ENCODE measurements at places on chromosomes 13 and 19. TPM values are rescaled to one million over a fixed set of nuclear protein-coding genes. Genes with fewer than 3 reads are reported as not detected.

GRCh38 chr13:35179494-35179893 lies 237.4 kb downstream of the NBEA start:
- no peak overlapping the region for H3K4me3 ChIP-seq
- H3K27me3 ChIP-seq, result no peaks in the 10 kb centered on the region
- DNase-seq, result no peak
- no peaks in the 10 kb centered on the region for H3K36me3 ChIP-seq

GRCh38 chr13:73228546-73228945 lies 169.7 kb downstream of the KLF5 start:
- no peaks in the 10 kb centered on the region for H3K36me3 ChIP-seq
- no peaks in the 10 kb centered on the region for H3K27me3 ChIP-seq
- H3K27ac ChIP-seq, result no peak overlapping the region
- H3K4me1 ChIP-seq, result no peaks in the 10 kb centered on the region
- H3K4me3 ChIP-seq, result no peak overlapping the region

- DNase-seq, result no peak
- H3K4me1 ChIP-seq, result no peaks in the 10 kb centered on the region
- no peaks in the 10 kb centered on the region for H3K36me3 ChIP-seq
- no peak overlapping the region for H3K4me3 ChIP-seq
These were observed 312.8 kb upstream of the GPC6 start for GRCh38 chr13:92913840-92914239.

- DNase-seq, result no peak
- H3K27me3 ChIP-seq, result peaks cover 5% of the 10 kb centered on the region
- H3K4me3 ChIP-seq, result no peak overlapping the region
- H3K27ac ChIP-seq, result no peak overlapping the region
These were observed 66.1 kb upstream of the ANKRD10 start for GRCh38 chr13:110980921-110981320.

GRCh38 chr19:56144376-56144775 lies 3.3 kb downstream of the ZNF444 start:
- H3K27ac ChIP-seq, result no peak overlapping the region
- no peak overlapping the region for H3K4me3 ChIP-seq
- H3K27me3 ChIP-seq, result no peaks in the 10 kb centered on the region
- no peak for DNase-seq
- peaks cover 23% of the 10 kb centered on the region for H3K4me1 ChIP-seq

DNA sequence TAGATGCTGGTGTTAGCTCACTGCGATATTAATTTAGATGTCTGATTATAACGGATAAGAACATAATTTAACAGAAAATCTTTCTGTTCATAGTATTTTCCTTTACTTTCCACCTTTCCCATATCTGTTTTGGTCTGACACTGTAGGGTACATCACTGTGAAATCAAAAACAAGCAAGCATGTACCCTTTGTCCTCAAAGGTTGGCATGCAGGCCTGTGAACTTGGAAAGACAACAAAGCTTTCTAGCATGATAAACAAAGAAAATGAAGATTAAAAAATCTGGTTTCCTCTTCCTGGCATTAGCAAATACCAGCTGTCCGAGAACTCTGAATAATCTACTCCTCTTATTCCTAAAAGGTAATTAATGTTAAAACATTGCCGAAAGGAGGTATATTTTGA lies 31.6 kb downstream of the THSD1 start:
- H3K4me1 ChIP-seq, result no peaks in the 10 kb centered on the region
- no peak overlapping the region for H3K4me3 ChIP-seq
- no peaks in the 10 kb centered on the region for H3K27me3 ChIP-seq
- H3K36me3 ChIP-seq, result no peaks in the 10 kb centered on the region
- DNase-seq, result no peak

STAP2 gene
- 2.2 TPM for total RNA-seq

CADM4 gene
- 0.30 TPM for total RNA-seq

ZNF568 gene
- 8.3 TPM for total RNA-seq

ZNF135 gene
- 0.39 TPM for total RNA-seq

CYP2A7 gene
- total RNA-seq, result not detected

Measured in CD4-positive, CD25-positive, alpha-beta regulatory T cell (primary cell).